ENCODE measurements at places on chromosomes 7 and 10.

DNA sequence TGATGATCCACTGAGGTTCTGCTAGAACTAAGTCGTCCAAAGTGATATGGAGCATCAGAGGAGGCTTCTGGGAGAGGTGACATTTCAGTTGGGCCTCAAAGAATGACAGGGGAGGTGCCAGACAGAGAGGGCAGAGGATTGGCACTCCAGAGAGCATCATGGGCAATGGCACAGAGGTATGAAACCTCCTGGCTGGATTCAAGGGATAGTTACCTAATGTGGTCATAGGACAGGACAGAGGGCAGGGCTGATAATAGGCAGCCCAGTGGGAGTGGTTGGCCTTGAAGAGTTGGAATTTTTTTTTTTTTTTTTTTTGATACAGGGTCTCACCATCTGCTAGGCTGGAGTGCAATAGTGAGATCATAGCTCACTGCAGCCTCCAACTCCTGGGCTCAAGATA, 7.6 kb downstream of the SRRM3 start:
- DNase-seq = no peak

DNA sequence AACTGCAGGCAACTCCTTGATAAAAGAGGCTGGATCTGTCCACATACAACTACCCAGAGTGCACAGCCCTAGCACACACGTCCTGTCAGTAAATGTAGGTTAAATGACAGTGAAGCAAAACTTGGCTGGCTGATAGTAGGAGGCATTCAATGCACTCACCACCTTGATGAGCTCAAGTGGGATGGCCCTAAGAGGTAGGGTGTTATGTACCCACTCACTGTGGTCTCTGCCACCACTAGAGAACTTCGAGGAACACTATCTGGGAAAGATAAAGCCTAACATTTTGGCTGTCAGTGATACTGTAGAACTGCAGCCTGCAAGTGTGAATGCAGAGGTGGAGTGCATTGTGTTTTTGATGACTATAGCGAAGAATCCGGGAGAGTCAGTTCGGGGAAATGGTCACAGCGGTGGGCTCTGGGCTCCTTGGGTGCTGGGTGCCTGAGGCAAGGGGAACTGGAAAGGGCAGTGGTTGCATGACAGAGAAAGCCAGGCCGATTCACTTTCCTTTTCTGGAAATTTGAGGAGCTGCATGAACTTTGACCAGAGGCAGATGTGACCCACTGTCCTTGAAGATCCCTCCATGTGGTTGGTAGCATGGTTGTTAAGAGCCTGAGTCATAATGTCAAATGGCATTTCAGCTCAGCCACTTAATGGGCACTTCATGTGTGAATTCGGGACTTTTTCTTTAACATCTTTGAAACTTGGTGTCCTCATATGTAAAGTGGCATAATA, 93.1 kb upstream of the ZPBP start:
- no peak for DNase-seq

GRCh38 chr7:106723398-106723797, 62.4 kb upstream of the CCDC71L start:
- no peak for DNase-seq

DNA sequence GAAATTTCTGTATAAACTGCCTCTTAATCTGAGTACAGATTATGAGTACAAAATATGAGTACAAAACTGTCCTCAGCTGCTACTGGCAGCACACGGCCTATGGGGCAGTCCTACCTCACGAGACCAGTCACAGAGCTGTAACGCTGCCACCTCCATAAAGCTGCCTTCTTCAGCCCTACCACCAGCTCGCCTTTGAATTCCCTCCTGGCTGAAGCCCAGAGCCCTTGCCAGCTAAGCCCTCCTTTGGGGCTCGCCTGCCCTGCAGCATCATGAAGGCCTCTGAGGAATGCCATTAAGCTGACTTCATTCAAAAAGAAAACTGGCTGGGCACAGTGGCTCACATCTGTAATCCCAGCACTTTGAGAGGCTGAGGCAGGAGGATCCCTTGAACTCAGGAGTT, 180.0 kb upstream of the SH2B2 start:
- no peak for DNase-seq

DNA sequence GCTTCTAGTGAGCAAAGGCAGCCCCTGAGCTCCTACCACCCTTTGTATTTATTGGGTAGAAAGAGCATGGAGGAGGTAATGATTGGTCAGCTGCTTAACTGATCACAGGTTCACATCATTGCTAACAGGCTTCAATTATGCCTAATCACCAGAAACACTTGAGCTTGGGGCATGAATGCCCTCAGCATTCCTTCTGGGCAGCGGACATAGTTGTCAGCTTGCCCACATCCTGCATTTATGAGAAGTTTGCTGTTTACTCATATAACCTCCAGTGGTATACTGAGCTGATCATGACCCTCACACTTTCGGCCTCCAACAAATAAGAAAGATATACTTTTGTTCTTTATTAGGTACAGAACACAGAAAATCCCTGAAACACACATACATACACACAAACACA, 140.3 kb upstream of the ODAD2 start:
- peak; percentile 59 for DNase-seq

GRCh38 chr7:28458732-28459131, 46.4 kb downstream of the CREB5 start:
- DNase-seq = no peak

DNA sequence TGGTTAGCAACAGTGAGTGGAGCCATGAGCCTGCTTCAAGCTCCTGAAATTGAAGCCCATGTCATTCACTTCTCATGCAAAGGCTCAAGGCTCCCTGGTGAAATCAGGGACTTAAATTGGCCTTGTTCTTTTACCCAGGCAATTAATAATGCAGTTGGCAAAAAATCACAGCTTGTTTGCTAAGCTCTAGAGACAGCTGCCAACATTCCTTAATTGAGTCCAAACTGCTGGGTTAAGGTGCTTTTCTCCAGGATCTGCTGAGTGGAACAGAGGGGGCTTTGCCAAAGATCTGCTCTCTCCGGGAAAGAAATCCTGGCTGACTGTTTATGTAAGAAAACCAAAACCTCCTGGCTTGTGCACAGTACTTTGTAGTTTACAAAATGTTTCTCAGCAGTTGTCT, 257.6 kb upstream of the GHITM start:
- no peak for DNase-seq

DNA sequence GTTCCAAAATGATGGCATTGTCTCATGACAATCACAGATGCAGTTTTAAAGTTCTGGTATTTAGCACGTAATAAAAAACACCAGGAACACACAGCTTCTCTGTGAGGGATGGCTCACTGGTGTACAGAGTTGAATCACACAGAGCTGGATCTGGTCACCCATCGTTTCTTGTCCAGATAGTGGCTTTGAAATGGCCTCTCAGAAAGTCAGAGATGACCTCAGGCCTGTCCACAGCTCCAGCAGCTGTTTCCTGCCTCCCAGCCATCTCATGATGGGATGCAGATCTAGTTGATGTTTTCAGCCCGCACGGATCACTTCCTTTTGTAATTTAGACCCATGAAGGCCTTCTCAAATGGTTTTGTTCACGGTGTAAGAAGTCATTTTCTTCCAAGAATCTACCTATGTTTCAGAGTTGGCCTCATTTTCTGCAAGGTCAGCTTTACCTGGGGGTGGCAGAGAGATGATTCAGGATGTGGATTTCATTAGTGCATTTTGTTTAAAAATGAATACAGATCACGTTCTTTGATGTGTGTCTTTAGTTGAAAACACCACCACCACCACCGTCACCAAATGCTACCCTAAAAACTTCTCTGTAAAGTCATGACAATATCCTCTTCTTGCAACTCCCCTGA, 166.2 kb downstream of the SNX10 start:
- DNase-seq = no peak

GRCh38 chr10:97939446-97939990, 89.9 kb downstream of the GOLGA7B start:
- no peak for DNase-seq

DNA sequence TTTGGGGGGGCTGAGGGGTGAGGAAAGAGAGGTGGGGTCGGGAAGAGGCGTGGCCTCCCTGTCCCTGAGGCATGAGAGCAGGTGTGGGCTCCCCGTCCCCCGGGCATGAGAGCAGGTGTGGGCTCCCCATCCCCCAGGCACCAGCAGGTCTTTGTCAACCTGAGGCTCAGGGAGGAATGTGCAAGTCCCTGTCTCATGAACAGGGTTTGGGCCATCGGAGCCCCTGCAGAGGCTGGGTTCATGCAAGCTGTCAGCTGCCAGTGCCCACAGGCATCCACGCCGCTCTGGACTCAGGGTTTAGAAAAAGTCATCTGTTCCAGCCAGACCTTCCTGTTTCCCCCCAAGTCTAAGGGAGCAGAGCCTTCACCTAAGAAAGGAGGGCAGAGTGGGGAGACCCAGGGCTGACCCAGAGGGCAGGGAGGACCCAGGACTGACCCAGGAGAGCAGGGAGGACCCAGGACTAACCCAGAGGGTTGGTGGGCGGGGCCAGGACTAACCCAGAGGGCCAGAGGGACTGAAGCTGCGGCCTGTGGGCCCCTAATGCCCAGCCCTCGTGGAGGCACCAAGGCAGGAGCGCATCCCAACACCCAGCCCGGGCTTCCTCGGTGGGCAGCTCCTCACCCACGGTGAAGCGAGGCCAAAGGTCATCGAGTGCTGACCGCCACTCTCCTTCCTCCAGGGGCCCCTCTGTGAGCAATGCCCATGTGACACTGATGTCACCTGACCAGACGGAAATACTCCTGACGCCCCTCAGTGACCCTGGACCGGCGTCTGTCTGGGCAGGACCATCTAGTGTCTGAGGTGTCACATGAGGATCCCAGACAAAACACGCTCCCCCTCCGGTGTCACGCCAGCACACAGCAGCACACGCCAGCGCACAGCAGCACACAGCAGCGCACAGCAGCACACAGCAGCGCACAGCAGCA, 28.9 kb upstream of the GPR146 start:
- no peak for DNase-seq

- no peak for DNase-seq
These were observed 22.2 kb downstream of the MKX start for GRCh38 chr10:27723436-27723835.

DNA sequence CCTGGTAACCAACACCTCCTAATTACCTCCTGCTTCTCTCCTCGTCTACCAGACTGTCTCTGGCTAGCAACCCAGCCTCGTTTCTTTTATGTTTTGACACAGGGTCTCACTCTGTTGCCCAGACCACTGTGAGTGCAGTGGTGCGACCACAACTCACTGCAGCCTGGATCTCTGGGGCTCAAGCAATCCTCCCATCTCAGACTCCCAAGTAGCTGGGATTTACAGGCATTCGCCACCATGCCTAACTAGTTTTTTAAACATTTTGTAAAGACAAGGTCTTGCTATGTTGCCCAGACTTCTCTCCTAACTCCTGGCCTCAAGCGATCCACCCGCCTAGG, 10.2 kb downstream of the TNRC18 start:
- DNase-seq = no peak

DNA sequence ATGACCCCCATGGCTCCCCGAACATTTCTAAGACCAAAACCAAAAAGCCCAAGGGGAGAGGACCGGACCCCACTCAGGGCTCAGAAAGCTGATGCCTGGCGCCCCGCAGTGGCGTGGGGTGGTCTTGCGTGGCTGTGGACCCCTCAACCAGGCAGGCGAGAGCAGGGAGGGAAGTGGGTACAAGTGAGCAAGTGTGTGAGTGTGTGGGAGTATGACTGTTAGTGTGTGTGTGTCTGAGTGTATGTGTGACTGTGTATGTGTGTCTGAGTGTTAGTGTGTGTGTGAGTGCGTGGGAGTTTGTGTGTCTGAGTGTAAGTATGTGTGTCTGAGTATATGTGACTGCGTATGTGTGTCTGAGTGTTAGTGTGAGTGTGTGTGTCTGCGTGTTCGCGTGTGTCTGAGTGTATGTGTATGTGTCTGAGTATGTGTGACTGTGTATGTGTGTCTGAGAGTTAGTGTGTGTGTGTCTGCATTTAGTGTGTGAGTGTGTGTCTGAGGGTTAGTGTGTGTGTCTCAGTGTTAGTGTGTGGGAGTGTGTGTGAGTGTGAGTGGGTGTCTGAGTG, 34.0 kb upstream of the INSIG1 start:
- no peak for DNase-seq

GRCh38 chr10:86200867-86201266, 165.7 kb downstream of the GRID1 start:
- DNase-seq = no peak

GRCh38 chr10:3292636-3293035, 120.1 kb upstream of the PITRM1 start:
- DNase-seq = no peak

DNA sequence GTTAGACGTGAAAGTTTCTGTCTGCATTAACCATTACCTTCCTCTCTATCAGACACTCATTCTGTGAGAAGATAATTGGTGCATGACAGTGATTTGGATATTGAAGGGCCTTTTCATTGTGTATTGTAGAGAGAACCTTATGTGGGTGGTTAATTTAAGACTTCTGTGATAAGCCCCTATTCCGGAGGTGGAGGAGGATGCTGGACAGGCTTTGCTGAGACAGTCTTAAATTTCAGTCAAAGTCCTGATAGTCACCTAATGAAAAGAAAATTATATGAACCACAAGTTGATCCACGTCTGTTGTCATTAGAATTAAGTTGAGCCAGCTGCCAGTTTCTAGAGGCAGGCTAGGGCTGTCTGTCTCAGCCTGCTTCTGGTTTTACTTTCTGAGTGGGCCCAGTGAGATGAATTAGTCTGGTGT, 62.9 kb downstream of the CELF2 start:
- DNase-seq = no peak

GRCh38 chr10:61961278-61961677, 59.8 kb downstream of the ARID5B start:
- no peak for DNase-seq

DNA sequence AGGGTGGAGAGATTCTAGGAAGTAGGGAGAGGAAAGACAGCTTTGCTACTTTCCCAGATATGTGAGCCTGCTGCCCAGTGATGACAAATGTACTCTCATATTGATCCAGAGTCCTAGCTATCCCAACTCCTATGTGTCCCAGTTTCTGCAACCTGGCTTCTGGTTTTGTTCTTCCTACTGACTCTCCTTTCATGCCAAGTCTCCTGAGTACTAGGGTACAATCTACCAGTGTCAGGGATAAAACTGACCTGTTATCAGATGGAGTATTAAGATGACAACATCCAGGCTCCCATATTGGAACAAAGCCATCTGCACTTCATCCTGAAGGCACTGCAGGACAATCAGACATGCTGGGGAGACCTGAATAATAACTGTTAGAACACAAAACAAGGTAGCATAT, 233.7 kb upstream of the PHYHIPL start:
- no peak for DNase-seq

DNA sequence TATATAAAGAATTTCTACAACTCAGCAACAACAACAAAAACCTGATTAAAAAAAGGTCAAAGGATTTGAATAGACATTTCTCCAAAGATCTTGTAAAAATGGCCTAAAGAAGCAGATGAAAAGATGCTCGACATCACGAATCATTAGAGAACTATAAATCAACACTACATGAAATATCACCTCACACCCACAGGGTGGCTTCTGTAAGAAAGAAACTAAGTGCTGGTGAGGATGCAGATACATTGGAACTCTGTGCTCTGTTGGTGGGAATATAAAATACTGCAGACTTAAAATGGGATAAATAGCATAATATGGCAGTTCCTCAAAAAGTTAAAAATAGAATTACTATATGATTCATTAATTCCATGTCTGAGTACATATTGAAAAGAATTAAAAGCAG, 38.3 kb upstream of the CDCA7L start:
- no peak for DNase-seq

- DNase-seq = no peak
These were observed 143.1 kb upstream of the KLF6 start for GRCh38 chr10:3928078-3928477.

GRCh38 chr7:43443381-43443780, 139.5 kb upstream of the STK17A start:
- DNase-seq = no peak

Measured in HS-27A (cell line).